Left renal cortex interstitium (tissue), 4 donors: ENCODE measurements at places on chromosomes 3 and 15. TPM values are rescaled to one million over a fixed set of nuclear protein-coding genes. Genes with fewer than 3 reads are reported as not detected.

The NR1I2 gene
- 0.47 TPM for polyA plus RNA-seq

- no peak for DNase-seq
These were observed 154.6 kb downstream of the LRTM1 start for GRCh38 chr3:54773271-54773670.

GRCh38 chr15:90782442-90782841 is 65.3 kb downstream of the BLM start:
- no peak for DNase-seq

- DNase-seq = no peak
These were observed 7.9 kb upstream of the BNC1 start for GRCh38 chr15:83292317-83292716.

GRCh38 chr15:67108122-67108961 is 42.9 kb downstream of the SMAD3 start:
- no peak for DNase-seq
